ENCODE measurements at places on chromosomes 4 and X. TPM values are rescaled to one million over a fixed set of nuclear protein-coding genes. Genes with fewer than 3 reads are reported as not detected.

FRG1 gene
- polyA plus RNA-seq: 74.0 TPM

NAT8L gene
- 7.3 TPM for polyA plus RNA-seq

DUSP21 gene
- not detected for polyA plus RNA-seq

IL2RG gene
- 1.6 TPM for polyA plus RNA-seq

CT55 gene
- 0.17 TPM for polyA plus RNA-seq

LRPAP1 gene
- 230 TPM for polyA plus RNA-seq
